ENCODE measurements at places on chromosomes 3 and 15.

- DNase-seq = no peak
These were observed 25.4 kb upstream of the FAM3D start for GRCh38 chr3:58691997-58692396.

GRCh38 chr3:187770224-187770623 is 25.0 kb upstream of the BCL6 start:
- no peak for DNase-seq

GRCh38 chr3:46660543-46661523 is 32.6 kb downstream of the ALS2CL start:
- no peak for DNase-seq

DNA sequence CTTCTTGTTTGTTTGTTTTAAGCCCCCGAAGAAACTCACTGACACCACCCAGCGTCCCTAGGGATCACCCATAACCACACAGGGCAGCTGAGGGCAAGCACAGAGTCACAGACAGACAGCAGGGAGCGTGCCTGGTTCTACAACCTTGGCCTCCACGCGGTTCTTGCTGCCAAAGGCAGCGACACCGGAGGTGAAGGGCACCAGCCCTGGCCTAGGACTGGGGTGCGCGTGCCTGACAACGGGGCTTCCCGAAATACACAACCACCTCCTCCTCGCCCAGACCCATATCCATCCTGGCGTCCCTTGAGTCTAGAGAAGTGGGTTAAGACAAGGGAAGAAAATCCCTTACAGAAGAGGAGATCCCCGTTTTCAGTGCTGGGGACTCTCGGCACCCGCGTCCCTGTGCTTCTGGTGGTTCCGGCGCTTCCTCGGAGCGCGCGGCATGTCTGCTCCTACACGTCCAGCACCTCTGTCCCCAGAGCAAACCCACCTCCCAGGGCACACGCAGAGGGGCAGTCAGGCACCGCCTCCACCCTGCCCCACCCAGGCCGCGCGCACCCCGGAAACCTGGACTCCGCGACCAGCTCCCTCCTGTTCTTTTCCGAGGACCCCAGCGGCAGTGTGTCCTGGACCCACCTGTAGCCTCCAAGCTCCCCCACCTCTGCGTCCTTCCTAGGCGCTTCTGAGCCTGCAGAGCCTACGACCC is 911 bp downstream of the RFTN1 start:
- DNase-seq = no peak

DNA sequence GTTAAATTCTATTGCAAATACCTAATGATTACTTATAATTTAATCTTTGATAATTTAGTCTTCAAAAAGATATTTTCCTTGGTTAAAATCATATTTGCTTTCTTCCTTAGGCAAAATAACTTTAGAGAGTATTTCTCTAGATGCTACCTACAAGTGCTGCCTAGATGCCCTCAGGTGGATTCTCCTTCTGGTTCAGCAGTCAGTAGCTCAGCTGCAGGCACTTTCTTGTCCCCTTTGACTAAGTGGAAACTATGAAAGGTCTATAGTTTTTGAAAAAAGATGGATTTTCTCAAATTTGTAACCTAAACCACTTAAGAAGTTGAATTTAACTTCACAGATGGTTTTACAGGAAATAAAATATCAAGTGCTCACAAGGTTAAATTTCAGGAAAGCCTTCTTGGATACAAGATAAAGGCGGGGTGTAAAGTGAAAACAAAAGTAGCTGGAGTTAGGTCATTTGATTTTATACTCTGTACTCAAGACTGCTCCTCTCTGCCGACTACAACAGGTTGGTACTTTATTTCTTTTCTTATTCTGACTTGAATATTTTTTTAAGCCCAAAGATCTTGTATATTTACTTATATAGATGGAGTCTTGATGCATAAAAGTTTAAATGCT is at the start of gene ACKR4:
TSS of gene ACKR4 (plus strand) at position 455 of the 618 bp plus-strand sequence. CDS start 3,128 bp downstream, outside the sequence.
- no peak for DNase-seq

DNA sequence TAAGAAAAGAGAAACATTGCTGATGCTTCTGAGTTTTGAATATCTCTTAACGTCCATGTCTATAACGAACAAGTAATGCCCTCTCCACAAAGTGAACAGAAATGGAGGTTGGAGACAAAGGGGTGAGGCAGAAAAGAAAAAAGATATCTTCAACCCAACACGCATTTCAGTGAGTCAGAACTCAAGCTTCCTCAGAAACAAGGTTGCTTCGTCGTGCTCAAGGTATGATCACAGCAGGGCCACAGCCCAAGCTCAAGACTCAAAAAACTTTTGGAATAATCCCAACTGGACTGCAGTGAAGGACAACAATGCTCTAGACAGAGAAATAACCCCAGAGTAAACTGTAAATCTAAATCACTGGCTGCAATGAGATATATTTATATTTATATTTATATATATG is 18.9 kb downstream of the WNT5A start:
- no peak for DNase-seq

DNA sequence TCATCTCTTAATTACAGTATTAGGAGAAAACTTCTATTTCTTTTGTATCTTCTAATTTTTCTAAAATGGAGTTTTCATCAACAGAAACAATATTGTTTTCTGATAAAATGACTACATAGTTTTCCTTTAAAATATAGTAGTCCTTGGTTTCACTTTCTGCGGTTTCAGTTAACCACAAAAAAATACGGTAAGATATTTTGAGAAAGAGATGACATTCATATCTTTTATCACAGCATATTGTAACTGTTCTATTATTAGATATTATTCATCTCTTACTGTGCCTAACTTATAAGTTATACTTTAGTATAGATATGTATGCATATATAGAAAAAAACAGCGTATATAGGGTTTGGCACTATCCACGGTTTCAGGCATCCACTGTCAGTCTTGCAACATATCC is 2.3 kb downstream of the B4GALT4 start:
- DNase-seq = no peak

- DNase-seq = no peak
These were observed 27.3 kb downstream of the PDZRN3 start for GRCh38 chr3:73597476-73597875.

DNA sequence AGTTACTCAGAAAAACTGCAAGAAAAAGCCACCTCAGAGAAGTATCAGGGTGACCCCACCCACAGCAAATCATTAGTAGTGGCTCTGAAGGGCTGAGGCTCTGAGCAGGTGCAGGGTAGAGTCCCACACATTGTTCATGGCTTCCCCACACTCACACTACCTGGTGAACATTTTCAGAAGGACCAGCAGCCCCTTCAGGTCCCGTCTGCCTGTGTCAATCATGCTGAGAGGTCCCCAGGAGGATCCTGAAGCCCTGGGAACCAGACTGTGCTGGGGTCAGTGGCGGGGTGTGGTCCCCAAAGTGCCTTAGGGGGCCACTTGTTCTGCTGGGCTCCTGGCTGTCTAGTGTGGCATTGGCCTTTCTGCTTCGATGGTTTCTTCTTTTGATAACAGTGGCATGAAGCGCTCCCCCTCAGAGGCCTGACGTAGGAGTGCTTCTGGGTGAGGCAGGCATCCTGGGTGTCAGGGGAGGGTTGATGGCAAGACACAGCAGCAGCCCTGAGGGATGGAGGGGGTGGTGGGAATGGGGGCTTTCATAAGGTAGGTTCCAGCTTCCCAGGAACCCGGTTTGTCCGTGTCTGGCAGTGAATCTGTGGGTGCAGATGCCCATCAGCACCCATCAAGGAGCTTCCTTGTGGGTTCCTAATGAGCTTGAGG is 19.0 kb upstream of the FANCD2 start:
- no peak for DNase-seq

GRCh38 chr3:193960487-193961274 is 175.3 kb upstream of the HES1 start:
- DNase-seq = no peak

GRCh38 chr3:124576565-124577493 is 153.4 kb upstream of the UMPS start:
- DNase-seq = no peak

DNA sequence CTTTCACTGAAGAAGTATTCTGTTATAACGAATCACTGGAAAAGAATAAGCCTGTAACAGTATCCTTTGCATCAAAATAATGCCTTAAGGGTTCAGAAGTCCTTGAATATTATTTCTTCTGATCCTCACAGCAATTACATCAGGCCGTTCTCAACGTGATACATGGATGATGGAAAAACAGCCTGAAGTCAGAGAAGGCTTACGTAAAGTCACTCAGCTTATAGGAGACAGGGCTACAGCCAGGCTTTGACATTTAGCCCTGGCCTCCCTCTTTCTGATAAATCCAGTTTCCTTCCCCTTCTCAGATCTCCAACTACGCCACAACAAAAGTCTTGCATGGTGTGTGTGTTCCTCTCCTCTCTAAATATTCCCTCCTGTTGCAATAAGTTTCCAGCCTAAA is 131.9 kb downstream of the ANO10 start:
- no peak for DNase-seq

GRCh38 chr3:178655488-178655887 is 119.3 kb downstream of the KCNMB2 start:
- no peak for DNase-seq

DNA sequence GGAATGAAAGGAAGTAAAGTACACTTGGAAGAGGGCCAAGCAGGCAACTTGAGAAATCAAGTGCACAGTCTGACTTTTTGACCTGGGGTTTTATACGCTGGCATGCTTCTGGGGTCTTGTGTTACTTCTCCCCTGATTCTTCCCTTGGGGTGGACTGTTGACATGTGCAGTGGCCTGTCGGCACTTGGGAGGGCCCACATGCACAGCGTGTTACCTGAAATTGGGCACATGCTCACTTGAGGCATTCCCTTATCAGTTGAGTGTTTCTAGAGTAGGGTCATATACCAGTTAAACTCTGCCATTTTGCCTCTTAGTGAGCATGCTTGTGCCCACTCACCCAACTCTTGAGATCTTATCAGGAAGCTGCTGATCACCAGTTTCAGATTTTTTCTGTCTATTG is 329.1 kb upstream of the SOX2 start:
- no peak for DNase-seq

- no peak for DNase-seq
These were observed 71.9 kb upstream of the SPATA12 start for GRCh38 chr3:56988458-56989168.

DNA sequence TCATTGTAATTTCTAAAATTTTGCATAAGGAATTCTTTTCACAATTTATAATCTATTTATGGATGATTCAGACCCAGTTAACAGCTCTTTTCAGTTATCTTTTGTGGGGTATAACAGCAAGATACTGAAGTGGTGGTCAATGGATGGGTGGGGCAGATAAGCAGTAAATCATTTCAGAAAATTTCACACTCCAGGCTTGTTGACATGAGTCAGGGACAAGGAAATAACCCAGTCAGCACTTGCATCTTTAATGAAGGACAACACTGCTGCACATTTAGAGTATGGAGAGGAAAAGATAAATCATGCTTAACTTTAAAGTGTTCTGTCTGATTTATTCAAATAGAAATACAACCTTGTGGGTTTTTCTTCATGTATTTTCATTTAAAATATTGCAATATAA is 181.6 kb downstream of the ROBO1 start:
- no peak for DNase-seq

DNA sequence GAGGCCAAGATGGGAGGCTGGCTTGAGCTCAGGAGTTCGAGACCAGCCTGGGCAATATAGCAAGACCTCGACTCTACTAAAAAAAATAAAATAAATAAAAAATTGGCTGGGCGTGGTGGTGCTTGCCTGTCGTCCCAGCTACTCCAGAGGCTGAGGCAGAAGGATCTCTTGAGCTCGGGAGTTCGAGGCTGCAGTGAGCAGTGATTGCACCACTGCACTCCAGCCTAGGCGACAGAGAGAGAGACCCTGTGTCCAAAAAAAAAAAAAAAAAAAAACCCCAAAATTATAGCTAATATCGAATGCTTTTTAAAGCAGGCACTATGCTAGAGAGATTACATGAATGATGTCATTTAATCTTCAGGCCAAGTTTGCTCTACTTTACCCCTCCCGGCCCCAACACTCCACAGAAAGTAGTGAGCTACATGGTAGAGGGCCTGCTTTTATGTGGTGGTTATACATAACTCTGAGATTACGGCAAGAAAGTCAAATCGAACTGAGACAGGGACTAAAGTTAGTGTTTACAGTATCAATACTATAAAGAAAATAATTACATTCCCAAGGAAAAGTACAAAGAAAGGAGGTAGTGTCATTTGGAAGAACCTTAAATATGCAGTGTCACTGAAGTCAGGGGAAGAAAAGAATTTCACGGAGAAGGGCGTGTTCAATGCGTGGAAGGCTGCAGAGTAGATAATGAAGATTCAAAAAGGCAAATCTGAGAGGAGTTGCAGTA is 1.1 kb downstream of the ADPGK start:
- no peak for DNase-seq

DNA sequence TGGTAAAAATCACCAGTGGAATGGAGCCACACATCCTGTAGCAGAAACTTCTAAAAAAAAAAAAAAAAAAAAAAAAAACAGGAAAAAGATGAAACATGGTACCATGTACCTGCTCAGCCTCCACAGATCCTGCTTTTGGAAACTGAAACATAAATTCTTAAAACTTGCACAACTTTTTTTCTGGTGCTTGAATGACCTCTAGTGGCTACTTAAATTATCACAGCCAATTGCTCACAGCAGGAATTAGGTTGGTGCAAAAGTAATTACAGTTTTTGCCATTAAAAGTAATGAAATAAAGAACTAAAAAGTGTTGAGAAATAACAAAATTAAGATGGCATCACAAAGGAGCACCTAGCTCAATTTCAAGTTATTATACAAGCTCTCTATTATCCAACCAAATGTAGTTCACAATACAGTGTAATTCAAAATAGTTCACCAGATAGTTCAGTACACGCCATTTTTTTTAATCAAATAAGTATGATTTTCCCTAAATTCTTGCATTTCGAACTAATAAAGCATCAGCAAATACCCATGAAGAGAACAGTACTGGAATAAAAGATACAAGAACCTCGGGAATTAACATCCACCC is 80.6 kb downstream of the ULK4 start:
- peak; percentile 4 for DNase-seq

DNA sequence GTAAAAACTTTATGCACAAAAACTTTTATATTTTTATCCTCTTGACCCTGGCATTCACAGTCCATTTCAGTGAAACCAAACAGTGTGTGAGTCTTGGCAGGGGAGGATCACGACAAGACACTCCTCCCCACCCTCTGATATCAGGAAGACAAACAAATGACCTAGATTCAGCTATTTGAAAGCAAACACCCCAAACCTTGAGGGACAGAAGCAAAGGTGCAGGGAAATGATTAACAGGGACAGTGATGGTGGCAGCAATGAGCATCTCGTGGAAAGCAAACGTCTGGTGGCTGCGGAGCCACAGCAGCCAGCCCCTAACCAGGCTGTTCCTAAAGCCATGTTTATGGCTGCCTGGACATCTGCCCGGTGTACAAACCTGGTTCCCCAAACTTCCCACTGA is 52.1 kb downstream of the FSIP1 start:
- no peak for DNase-seq

- DNase-seq = no peak
These were observed 109.7 kb downstream of the MFSD1 start for GRCh38 chr3:158911586-158911985.

DNA sequence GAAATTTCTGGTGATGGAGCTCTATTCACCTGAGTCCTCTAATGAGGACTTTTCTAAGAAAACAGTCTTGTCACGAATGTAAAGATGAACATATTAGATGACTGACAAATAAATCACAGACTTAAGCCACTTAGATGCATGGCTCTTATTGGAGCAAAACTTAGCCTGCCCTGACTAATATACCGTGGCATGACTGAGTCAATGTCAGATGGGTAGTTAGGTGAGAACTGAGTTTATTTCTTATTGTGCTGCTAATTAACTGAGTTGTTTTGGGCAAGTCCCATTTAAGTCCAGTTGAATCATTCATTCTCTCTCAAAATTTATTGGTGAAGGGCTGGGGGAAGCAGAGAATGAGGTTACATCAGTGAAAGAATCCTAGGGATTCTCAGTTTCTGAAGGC is 459.8 kb downstream of the MCTP2 start:
- no peak for DNase-seq

GRCh38 chr3:143763564-143764162 is 84.6 kb downstream of the SLC9A9 start:
- no peak for DNase-seq
